ENCODE measurements at places on chromosomes 1 and 21.

GRCh38 chr1:6834366-6834765 is 49.1 kb downstream of the CAMTA1 start:
- no peak for DNase-seq

DNA sequence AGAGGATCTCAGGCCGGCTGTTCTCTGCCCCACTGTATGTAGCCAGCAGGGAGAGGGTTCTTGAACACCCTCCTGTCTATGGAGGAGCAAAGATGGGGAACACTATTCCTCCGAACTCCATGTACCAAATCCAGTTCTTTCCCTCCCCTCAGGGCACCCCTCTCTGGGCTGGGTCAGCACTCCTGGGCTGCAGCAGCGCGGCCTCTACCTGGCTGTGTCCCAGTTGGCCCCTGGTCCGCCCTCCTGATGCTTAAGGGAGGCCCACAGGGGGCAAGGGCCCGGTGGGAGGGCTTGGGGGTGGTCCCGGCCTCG is 471 bp upstream of the ADPRS start:
- no peak for DNase-seq

DNA sequence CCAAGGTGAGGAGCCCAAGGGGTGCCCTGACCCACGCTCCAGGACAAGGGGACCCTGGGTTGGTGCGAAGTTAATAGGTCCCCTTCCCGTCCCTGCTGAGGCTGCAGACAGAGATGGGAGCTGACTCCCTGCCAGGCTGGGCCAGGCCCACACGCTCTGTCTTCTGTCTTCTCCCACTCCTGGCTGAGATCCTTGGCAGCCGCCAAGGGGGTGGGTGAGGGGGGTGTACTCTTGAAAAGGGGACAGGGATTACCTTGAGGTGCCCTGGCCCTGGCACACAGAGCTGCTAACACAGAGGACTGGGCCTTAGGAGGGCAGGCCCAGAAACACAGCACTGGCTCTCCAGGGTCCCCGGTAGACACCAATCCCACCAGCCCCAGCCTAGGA is 11.0 kb upstream of the CTRC start:
- no peak for DNase-seq

GRCh38 chr1:40766017-40766416 is 17.6 kb upstream of the KCNQ4 start:
- no peak for DNase-seq

DNA sequence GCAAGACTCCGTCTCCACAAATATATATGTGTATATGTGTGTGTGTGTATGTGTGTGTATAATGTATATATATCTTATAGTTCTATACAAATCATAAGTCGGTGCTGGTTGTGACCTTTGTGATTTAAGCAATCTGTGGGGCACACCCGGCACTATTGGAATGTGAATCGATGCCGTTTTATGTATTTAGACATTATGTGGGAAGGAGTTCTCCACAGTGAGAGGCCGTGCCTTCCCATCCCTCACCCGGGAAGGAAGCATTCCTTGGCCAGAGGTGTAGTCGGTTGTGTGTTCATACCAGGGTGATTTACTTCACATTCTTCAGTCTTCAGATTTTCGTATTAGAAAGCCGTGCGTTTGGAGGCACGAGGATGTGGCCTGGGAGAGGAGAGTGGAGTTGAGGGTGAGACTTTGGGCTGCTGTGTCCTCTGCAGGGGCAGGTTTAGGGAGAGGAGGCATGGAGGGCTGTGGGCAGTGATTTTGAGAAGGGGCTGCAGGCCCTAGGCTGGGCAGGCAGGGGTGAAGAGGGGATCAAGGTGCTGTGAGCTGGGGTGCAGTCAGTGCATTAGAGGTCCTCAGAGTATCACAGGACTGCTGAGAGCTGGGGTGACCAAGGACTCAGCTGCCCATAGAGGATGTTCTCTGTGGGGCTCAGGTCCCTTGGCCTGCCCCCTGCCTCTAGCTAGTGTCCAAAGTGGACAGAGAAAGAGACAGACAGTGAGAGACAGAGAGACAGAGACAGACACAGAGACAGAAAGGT is 57.7 kb downstream of the TRIM11 start:
- no peak for DNase-seq

- DNase-seq, result no peak
These were observed 81.5 kb downstream of the MRPS6 start for GRCh38 chr21:34154878-34155277.

GRCh38 chr1:99970713-99971255 is 988 bp downstream of the SLC35A3 start:
- no peak for DNase-seq

DNA sequence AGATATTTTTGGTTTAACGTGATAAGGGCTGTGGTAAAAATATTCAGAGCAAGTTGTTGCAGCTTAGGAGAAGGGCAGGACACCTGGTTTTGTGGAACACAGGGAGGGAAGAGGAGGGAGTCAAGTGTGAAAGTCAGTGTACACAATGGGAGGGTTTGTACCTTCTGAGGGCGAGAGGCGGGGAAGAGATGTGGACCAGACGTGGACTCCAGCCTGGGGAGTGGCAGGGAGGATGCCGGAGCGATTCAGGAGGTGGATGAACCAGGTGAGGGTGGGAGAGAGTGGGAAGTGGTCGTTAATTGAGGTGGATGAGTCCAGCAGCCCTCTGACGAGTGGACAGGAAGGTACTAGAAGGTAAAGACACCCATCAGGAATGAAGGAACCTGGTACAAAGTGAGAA is 52.2 kb upstream of the IRF2BP2 start:
- DNase-seq, result no peak

DNA sequence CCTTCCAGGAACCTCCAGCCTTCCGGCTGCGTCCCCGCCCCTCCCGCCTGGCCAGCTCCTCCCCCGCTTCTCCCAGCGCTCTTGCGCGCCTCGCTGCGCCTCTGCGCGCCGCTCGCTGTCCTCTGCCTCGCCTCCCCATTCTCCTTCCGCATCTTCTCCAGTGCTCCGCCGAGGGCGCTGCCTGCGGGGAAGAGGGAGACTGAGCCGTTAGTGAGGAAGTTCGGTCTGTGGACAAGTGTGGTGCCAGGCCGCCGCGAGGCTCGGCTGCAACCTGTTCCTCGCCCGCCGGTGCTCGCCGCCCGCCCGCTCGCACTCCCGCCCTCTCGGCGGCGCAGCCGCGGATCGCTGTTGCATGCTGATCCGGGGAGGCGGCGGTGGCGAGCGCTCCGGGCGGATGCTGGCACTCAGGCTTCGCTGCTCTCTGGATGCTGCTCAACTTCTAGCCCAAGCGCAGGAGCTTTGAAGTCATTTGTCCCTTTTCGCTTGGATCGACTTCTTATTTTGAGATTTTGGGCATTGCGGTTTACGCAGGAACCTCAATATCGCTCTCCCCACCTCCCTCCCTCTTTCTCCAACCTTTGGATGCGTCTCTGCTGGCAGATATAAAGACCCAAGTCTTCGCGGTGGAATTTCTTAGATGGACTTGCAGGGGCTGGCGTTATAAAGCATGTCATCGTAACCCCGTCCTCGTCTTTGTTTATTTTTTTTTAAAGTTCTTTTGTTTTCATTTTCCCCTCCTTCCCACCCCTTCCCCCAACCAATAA is 614 bp upstream of the CACNA1E start:
- DNase-seq, result no peak

- no peak for DNase-seq
These were observed 3.9 kb downstream of the TACSTD2 start for GRCh38 chr1:58573138-58573537.

GRCh38 chr1:99171184-99171813 is 93.0 kb upstream of the PLPPR4 start:
- DNase-seq, result no peak

DNA sequence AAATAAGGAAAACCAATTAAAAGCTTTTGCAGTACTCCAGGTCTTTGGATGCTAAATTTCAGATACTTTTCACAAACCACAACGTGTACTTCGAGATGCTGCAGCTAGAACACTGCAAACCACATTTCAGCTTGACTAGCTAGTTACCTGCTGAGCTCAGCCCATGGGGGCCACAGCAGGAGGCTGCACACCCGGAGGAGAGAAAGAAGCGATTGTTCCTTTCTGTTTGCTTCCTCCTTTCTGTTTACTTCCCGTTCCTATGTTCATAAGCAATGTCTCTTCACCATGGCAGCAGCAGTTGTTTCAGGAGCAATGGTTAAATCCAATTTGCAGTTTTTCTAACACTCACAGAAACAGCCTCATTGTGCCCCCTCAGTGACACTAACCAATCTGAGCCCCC is 225.6 kb upstream of the FGGY start:
- DNase-seq, result no peak

GRCh38 chr1:205751036-205751651 is 1.2 kb upstream of the NUCKS1 start:
- DNase-seq, result no peak

DNA sequence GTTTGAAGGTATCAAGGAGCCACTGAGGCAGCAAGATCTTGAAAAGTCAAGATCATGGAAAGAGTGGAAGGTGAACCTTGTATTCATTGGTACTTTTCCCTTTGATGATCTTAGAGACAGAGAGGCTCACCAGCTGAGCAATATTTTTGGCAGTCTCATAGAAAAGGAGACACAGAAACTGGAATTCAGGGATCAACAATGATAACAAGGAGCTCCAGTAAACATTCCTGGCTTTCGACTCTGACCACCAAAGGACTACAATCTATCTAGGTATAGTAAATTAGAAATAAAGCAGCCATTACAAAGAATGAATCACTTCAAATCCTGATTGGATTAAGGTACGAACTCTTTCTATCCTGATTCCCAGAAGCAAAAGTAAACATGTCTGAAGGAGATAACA is 615.4 kb downstream of the KIF26B start:
- DNase-seq, result no peak

GRCh38 chr1:169308313-169309039 is 59.1 kb downstream of the NME7 start:
- DNase-seq, result no peak

DNA sequence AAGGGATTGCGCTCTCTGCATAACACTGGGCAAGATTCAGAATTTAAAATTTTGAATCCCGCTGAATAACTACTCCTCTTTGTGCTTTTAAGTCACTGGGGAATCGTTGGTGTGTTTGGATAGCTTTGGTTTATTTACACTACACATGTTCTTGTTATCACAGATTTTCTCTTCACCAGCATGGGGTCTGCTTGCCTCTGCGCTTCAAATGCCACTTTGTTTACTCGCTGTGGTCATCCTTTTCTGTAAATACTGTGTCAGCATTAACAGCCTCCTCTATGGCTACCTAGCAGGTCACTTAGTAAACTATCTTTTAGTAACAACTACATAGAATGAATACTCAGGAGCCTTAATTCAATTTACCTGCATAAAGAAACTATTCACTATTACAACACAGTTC is 14.4 kb upstream of the KCNH1 start:
- no peak for DNase-seq

DNA sequence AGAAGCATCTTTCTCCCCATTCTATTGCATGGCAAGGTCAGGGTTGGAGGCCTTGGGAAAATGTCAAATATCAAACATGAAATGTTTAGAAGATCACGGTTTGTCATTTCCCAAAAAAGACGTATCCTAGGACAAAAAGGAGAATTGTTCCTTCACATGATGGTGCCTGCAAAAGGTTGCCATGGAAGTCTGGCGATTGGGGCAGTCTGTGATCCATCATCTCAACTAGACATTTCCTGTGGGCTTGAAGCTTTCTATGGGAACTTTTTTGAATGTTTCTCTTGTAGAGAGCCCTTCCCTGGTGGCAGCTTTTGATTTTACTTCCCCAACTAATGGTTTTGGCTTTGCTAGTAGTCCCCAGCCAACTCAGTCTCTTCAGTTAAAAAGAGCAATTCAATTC is 106.3 kb downstream of the TGFB2 start:
- DNase-seq, result no peak

DNA sequence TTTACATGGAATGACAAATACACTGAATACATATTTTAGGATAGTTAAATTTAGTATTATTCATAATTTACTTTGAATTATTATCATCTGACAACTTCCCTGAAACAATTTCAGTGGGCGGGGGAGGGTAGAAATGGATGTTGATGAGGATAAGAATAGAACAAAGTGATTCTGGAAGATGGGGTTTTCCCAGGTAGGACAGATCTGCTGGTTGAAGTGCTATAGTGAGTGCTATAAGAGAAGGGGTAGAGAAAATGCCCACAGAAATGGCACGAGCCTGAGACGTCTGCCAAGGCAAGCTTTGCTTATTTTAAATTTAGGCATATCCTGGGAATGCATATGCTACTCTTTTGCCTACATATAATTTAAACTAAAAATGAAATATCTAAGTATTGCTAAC is 3.2 kb downstream of the CFH start:
- DNase-seq, result no peak

- DNase-seq, result no peak
These were observed 27.5 kb downstream of the PGM1 start for GRCh38 chr1:63620671-63621070.

- DNase-seq, result no peak
These were observed 8.1 kb upstream of the MAP1LC3C start for GRCh38 chr1:242006976-242007375.

- DNase-seq, result no peak
These were observed 199.7 kb upstream of the TMPRSS15 start for GRCh38 chr21:18603261-18603660.

DNA sequence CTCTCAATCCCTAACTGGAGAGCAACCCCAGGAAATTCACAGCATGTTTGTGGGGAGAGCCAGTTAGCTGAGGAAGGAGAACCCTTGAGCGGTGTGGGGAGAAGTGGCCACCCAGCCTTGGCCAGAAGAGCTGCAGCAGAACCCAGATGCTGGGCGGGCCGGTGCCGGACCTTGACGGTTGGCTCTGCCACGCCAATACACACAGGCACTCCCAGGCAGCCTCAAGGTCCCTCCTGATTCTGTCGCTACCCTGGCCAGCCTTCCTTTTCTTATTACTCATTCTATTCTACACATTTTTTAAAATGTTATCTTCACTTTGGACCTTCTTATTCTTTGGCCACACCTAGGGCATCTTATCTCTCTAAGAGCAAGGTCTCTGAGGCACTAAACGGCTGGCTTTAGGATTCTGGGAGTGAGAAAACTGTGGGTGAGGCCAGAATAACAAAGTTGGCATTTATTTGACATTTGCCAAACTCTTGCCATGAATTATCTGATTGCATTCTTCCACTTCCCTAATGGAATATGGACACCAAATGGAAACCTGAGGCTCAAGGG is 50.4 kb upstream of the GPR37L1 start:
- no peak for DNase-seq

Data from NCI-H1048 (cell line).